ENCODE measurements at places on chromosomes 4 and X.

GRCh38 chr4:90318193-90318592 lies 191.0 kb downstream of the CCSER1 start:
- no peak for DNase-seq

DNA sequence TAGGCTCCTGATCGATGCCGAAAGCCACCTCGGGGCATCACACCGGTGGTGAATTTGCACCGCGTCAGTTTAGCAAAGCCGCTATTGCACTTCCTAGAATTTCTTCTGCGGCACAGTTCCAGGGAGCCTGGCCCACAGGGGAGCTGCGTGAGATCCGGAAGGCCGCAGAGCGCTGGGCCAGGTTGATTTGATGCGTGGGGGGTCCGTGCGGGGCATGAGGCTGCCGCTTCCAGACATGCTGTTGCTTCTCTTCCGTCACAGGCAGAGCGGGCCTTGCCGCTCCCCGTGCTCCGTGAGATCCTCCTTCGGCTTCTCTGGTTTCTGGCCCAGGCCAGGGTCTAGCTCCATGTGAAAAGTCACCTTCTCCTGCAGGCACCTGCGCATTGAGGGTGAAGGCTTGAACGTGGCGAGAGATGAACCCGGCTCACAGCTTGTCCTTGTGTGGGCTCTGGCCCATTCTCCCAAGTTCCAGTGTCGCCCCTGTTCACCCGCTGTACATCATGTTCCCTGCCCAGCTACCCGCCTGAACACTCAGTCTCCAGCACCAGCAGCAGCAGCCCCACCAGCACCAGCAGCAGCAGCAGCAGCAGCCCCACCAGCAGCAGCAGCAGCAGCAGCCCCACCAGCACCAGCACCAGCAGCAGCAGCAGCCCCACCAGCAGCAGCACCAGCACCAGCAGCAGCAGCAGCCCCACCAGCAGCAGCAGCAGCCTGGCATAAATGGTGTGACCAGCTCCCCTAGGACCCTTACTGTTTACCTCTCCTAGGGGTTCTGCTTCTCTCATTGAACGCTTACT lies 131.2 kb downstream of the TRIML1 start:
- DNase-seq = no peak

DNA sequence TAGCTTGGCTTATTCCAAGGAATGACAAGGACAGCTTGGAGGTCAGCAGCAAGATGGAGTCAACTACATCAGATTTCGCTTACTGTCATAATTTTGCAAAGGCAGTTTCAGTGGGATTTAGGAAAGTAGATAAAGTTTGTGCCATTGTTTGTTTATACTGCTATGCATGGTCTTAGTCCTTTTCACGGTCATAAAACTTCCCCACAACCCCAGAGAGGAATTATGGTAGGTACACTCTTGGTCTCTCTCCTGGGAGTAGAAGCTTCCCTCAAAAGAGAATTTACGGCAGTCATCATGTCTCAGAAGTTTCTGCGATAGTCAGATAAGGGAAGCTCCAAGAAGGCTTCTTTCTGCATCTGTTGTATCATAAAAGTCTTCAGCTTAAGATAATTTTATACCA lies 27.9 kb upstream of the HERC6 start:
- DNase-seq = no peak

DNA sequence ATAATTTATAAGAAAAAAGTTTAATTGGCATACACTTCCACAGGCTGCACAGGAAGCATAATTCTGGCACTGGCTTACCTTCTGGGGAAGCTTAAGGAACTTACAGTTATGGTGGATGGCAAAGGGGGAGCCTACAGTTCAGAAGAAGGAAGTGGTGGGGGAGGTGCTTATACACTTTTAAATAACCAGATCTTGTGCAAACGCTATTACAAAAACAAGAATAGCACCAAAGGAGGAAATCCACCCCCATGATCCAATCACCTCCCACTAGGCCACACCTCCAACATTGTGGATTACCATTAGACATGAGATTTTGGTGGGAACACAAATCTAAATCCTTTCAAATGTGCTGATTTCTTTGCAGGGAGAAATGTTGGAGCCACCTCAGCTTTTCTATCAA lies 287.7 kb downstream of the CPXCR1 start:
- DNase-seq = no peak

DNA sequence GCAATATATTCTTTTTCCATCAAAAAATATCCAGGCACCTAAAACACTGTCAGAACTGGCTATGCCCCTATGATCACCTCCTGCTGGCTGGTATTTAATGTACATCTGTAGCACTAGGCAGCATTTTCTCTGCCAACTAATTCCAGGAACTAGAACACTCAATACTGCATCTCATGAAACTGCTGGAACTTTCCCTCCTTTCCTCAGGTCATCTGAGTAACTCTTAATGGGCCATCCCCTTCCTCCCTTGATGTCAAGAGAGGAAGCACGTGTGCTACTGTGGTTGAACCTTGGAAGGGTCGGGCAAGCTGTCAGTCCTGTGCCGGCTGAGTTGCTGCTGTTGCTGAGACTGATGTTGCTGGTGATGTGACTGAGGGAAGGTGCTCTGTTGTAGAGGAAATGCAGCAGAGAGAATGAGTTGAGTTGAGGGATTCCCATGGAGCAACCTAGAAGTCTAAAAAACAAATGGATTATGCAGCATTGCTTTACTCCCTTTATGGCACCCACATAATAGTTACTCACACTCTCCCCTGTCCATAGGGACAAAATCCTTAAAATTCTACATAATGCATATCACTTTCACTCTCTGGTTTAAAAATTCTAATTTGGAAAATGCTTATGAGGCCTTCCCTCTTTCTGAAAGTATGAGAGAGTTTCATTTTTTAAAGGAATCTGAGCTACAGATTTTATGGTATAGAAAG lies 39.5 kb downstream of the TMEM165 start:
- no peak for DNase-seq

DNA sequence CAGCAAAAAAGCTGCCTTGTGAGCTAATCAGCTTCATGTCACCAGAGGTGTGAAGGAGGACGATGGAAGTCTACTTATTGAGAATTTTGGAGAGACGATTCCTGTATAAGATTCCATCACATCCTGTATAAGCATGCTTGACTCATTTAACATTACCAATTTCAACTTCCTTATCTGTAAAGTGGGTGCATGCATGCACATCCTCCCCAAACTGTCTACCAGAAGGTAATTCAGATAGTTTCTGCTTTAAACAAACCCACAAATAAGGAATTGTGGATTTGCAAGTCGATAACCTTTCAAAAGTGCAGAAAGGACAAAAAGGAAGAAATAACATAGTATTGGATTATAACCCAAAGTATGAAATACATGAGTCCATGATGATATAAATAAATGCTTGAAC lies 31.1 kb downstream of the AKAP4 start:
- DNase-seq = no peak

- no peak for DNase-seq
Measured at GRCh38 chrX:107968623-107969022, 13.5 kb downstream of the TEX13B start.

GRCh38 chr4:8688041-8688907 lies 95.7 kb downstream of the CPZ start:
- DNase-seq = no peak

- no peak for DNase-seq
Measured at GRCh38 chrX:56800801-56801200, 71.8 kb downstream of the NBDY start.

Measured in esophagus squamous epithelium (tissue), 5 donors.